ENCODE measurements at places on chromosomes 5 and 9.
A peak's percentile ranks its signal among the peaks of the same experiment; 100 is the strongest.

GRCh38 chr5:168780888-168781287 is 201.7 kb upstream of the PANK3 start:
- no peak for DNase-seq

DNA sequence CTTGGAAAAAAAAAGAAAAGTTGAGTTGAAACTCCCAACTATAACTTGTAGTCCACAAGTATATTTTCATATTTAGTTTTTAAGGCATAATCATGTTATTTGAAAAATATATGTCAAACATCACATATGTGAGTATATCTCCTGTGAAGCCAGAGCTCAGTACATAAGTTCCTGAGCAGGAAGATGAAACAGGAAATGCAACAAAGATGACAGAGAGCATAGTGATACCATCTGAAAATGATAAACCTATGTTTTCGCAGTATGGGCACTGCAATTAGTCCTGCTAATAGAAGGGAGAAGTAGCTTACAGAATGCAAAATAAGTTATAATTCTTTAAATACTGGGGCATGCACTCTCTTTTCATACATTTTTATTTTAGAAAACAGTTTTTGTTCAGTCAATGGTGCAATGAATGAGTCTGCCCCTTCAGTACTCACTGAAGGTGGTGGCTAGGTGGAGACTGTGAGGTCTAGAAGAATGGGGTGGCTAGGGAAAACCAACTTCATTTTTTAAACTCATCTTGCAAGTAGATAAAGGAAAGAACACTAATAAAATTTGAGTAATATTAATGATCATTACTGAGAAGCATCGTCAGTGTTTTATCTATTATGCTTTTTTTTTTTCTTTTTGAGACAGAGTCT is 54.1 kb upstream of the FYB1 start:
- no peak for DNase-seq

DNA sequence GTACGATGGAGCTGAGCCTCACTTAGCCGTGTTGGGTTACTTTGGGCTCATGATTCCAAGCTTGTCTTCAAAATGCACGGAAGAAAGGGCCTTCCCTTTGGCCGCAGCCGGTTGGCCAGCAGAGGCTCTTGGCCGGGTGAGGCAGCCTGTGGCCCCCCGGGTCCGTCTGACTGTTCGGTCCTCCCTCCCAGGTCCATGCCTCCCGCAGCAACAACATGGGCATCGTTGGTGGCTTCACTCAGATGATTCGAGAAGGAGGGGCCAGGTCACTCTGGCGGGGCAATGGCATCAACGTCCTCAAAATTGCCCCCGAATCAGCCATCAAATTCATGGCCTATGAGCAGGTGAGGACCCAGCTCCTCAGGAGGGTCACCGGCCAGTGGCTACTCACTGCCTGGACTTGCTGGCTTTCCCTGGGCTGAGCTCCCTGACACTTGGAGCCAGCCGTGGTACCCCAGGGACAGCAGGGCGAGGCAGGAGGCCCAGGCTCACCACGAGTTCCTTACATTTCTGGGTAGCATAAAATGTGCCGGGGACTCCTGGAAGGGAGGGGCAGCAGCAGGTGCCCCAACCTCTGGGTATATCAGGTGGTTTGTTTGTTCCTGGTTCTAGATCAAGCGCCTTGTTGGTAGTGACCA is 21.9 kb downstream of the PTGES2 start:
- no peak for DNase-seq

GRCh38 chr5:36059571-36060419 is 6.9 kb downstream of the UGT3A2 start:
- DNase-seq = no peak

DNA sequence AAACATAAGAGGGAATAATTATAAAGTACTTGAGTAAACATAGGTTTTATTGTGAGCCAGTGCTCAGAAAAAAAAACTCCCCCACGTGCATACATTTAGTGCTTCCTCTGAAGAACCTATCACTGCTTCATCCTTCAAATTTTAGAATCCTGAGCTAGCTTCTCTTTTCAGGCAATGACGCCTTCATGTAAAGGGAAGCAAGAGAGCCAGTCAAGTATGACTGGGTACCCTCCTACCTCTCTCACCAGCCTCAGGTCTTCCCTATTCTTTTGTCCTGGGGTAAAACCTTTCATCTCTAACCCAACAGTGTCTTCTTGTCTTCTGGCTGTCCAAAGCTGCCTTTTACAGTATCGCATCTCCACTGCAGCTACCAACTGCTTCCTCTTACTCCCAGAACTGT is 32.0 kb downstream of the PLPP1 start:
- no peak for DNase-seq

DNA sequence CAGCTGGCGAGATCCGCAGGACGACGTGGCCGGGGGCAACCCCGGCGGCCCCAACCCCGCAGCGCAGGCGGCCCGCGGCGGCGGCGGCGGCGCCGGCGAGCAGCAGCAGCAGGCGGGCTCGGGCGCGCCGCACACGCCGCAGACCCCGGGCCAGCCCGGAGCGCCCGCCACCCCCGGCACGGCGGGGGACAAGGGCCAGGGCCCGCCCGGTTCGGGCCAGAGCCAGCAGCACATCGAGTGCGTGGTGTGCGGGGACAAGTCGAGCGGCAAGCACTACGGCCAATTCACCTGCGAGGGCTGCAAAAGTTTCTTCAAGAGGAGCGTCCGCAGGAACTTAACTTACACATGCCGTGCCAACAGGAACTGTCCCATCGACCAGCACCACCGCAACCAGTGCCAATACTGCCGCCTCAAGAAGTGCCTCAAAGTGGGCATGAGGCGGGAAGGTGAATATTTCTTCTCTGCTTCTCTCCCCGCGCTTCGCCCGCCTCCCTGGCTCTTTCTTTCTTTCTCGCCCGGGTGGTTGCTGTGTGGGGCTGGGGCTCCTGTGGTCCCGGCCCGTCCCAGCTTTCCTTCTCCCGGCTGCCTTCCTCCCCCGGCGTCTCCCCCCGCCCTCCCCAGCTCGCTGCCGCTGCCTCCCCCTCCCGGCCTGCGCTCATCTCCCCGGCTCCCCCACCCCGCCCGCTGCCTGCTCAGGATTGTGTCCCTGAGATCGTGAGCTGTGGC is 2.2 kb downstream of the NR2F1 start:
- DNase-seq = peak; percentile 58

- DNase-seq = no peak
Observed at GRCh38 chr5:149424371-149425315, 45.6 kb upstream of the IL17B start.

DNA sequence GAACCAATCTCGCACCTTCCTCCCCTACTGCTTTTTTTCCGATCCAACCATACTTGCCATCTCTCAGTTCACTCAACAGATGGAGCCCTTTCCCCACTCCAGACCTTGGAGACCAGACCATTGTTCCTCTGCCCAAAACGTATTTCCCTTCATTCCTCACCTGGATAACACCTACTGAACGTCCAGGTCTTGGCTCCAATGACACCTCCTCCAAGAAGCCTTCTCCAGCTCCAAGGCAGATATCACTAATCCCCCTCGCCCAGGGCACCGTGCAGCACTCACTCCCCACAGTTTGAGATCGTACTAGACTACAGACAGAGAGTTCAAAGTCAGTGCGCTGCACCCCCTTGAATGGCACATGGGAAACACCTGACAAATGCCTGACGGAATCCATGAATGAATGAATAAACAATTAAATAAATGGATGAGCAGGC is 47.1 kb upstream of the AKNA start:
- peak; percentile 43 for DNase-seq

DNA sequence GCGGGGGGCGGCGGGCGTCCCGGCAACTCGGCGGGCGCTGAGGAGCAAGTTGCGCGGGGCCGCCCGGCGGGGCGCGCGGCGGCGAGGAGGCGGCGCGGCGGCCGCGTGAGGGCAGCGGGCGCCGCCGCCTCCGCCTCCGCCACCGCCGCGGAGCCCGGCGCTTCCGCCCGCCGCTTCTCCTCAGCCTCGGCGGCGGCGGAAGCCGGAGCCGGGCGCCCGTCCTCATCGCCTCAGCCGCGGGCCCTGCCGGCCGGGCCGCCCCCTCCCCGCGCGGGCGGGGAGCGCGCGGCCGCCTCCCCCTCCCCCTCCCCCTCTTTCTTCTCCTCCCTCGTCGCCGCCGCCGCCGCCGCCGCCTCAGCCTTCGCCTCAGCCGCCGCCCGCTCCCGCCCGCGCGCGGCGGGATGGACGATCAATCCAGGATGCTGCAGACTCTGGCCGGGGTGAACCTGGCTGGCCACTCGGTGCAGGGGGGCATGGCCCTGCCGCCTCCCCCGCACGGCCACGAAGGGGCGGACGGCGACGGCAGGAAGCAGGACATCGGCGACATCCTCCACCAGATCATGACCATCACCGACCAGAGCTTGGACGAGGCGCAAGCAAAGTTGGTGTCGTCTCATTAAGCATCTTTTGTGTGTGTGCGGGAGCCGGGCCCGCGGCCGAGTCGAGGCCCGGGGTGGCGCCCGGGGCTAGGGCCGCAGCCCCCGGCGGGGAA is at the start of gene PBX3:
PBX3 (plus strand) TSS at position 321 of the 712 bp plus-strand sequence.
- DNase-seq = peak; percentile 62

DNA sequence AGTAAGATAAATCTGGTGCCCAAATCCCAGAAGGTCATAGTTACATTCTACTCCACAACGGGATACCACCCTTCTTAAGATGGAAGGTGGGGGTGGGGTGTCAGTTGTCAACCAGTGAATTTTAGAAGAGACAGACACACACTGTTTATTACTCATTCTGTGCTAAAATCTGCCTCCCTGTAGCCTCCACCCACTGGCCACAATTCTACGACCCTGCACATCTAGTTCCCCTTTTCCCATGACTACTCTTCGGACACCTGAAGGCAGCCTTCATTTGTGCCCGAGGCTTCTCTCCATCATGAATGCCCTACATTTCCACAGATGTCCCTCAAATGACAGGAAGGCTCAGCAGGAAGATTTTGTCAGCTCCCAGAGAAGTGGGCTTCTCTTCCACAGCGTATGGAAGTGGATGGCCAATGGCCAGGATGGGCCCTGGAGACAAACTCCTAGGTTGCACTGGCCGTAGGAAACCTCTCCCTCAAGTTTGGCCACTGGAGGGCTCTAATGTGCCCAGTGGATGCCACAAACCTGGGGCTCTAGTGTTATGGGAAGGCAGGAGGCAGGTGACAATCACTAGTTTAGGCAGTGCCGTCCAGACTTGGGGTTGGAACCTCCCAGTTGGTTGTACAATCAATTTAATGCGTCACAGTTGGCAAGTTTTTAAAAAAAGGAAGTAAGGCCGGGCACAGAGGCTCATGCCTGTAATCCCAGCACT is 46.6 kb downstream of the PTPN3 start:
- no peak for DNase-seq

DNA sequence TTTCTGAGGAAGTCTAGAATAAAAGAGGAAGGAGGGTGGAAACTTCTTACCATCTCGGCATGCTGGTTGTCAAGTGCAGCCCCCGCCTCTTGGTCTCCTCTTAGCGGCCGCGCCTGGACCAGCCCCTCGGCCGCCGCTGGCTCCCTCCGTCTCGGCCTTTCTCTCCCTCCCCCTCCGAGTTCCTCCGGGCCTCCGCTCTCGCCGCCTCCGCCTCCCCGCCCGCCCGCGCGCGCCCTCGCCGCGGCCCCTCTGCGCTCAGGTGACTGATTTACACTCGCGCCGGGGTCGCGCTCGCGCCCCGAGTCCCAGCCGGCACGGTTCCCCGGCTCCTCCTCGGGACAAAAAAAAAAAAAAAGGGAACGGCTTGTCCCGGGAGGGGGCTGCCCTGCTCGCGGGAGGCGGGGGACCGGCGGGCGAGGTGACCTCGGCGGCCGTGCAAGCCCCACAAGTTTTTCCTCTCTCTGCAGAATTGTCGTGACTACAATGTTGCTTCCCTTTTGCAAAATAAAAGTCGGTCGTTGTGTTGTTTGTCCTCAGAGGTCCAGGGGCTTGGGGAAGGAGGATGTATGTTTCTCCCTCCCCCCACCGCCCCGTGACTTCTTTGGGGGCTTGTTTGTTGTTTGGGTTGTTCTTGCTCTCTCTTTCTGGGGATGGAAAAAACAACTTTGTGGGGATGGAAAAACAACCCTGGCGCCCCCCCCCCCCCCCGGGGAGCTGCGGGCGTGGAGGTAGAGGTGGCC is at the start of gene BNC2:
BNC2 (minus strand) TSS at position 75 of the 740 bp plus-strand sequence; CDS start at position 53, 22 bp downstream.
- peak; percentile 60 for DNase-seq

GRCh38 chr9:133647765-133648469 is 11.8 kb downstream of the DBH start:
- no peak for DNase-seq

DNA sequence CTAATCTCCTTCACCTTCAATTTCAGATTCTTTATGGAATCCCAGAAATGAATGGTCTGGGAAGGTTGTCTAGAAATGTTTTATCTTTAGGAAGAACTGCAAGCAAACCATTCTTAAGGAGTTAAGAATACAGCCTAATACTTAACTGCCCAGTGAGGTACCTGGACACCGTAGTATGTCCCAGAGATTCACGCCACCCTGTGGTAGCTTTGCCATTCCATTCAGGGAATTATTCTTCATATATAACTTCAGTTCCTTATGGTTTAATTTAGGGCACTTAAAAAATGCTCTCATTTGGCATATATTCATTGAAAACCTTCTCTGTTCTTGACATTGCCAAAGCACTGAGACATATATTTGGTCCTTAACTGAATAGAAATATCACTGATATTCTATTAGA is 49.7 kb downstream of the ACTBL2 start:
- DNase-seq = peak; percentile 20

- no peak for DNase-seq
Observed at GRCh38 chr5:14450018-14450524, 131.5 kb upstream of the OTULINL start.

- no peak for DNase-seq
Observed at GRCh38 chr5:33212900-33213299, 227.9 kb upstream of the TARS1 start.

DNA sequence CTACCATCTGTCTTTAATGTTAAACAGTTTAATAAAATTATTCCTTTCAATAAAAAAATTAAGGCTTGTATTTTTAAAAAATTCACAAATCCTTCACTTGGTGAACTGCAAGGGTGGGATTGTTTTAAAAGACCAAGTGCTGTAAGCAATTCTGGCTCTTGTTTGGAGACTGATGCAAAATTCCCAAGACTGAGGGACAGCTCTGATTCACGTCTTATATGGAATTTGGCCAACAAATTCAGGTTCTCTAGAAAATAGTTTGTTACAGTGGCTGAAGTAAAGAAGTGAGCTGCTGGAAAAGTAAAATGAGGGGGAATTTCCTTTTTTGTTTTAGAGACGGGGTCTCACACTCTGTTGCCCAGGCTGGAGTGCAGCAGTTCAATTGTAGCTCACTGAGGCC is 58.3 kb downstream of the PRELID2 start:
- peak; percentile 21 for DNase-seq

DNA sequence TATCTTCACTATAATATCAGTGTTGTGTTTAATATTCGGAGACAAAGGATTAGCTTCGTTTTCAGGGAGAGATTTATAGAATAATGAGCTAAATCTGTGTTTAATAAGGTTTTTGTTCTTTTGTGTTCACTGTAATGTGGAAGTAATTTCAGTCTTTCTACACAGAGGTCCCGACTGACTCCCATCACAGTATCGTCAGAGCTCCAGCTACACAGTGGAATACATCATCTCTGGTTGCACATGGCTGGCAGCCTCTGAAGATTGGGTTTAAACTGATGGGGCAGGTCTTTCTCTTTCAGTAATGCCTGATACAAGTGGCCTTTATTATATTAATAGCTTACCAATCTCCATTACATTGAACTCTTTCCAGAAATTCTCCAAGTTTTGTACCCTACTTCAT is 736.7 kb upstream of the RIOK2 start:
- DNase-seq = no peak

GRCh38 chr9:7055171-7055903 is 297.6 kb downstream of the KDM4C start:
- no peak for DNase-seq

GRCh38 chr5:50767588-50767987 is 101.2 kb downstream of the PARP8 start:
- no peak for DNase-seq

GRCh38 chr9:34588671-34589635 is 571 bp downstream of the CNTFR start:
- DNase-seq = no peak

- DNase-seq = no peak
Observed at GRCh38 chr5:34677428-34677827, 21.3 kb downstream of the RAI14 start.
